ENCODE measurements at places on chromosomes 3 and 15. TPM values are rescaled to one million over a fixed set of nuclear protein-coding genes. Genes with fewer than 3 reads are reported as not detected.

Gene SLC15A2
- total RNA-seq: not detected

Gene SLC22A14
- not detected for total RNA-seq

Gene FILIP1L
- total RNA-seq: 31.5 TPM

Gene SIDT1
- not detected for total RNA-seq

Gene FOXL2NB
- not detected for total RNA-seq

Gene TM6SF1
- total RNA-seq: 1.7 TPM

Gene ACKR2
- total RNA-seq: not detected

Gene TAMM41
- 0.59 TPM for total RNA-seq

Gene CHRM5
- not detected for total RNA-seq

Gene EOMES
- not detected for total RNA-seq

GRCh38 chr15:63012444-63012843 is 30.1 kb upstream of the TPM1 start:
- DNase-seq: no peak

DNA sequence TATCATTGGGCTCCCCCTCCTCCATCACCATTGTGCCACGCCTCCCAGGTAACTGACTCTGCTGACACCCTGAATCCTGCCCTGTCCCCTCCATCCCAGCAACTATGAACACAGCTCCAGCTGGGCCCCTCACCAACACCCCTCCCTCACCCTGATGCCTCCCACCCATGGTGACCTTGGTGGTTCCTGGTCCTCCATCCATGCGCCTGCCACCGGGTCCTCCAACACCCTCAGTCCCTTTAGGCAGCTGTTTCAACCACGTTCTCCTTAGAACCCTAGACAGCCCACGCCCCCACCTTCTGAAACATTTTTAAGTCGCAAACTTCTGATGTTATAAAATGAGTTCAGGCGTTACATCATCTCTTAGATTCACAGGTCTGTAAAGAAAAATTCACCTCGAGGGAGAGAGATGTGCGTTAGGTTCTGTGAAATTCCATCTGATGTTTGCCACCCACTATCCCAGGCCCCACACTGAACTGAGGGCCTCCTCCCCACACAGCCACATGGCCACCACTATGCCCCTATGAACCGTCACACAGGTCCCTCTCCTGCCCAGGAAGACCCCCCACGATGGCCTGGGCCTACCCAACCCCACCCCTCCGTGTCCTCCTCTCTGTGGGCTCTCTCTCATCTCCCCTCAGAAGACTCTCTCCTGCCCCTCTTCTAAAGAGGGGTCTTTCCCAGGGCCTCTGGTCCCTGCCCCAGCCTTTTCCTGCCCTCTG is 29.8 kb downstream of the PCSK6 start:
- no peak for DNase-seq

DNA sequence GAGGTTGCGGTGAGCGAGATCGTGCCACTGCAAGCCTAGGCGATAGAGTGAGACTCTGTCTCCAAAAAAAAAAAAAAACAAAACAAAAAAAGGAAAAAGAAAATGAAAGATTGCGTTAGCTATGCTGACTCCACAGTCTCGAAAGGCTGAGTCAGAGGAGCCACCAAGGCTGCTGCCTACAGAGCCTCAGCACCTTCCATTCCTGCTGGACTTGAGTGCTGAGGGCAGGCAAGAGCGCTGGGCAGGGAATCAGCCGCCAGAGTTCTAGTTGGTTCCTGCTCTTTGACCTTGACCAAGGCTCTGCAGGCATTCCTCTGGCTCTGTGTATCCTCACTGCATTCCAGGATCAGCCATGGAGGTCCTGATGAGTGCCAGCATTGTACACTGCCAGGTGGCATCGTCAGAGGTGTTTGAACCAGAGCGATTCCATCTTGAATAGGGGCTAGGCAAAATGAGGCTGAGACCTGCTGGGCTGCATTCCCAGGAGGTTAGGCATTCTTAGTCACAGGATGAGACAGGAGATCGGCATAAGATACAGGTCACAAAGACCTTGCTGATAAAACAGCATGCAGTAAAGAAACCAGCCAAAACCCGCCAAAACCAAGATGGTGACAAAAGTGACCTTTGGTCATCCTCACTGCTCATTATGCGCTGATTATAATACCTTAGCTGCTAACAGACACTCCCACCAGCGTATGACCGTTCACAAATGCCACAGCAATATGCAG is 5.9 kb downstream of the MESP2 start:
- peak; percentile 53 for DNase-seq

DNA sequence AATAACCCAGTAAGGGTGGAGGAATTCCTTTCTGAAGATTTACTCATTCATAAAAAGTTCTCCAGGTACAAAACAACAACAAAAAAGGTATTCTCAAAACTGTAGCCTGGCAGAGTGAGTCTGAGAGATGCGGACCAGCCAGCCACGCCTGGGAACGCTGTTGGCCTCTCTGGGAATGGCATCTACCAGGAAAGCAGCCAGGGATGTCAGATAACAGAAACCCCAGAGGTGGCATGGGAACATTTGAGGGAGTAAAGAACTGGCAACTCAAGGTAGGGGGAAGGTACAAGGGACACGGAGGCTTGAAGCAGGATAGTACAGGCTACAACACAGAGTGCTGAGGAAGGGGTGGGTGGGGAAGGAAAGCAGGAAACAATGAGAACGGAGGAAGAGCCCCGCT is 7.1 kb upstream of the AP3S2 start:
- no peak for DNase-seq

DNA sequence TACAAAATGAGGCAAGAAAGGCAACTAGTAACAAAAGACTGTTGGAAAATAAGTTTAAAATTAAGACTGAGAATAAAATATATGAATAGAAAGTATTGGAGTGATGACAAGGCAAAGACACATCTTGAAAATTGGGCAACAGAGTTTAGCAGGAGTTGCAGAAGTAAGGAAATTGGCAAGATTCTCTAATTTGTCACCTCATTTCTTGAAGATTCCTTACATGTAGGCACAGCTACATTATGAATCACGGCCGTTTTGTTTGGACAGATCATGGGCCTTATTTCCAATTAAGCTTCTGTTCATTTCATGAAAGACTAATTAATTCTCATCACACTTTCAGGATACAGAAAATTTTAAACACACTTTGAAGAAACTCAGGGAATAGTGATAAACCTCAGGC is 170.1 kb downstream of the ROBO1 start:
- DNase-seq: no peak

GRCh38 chr15:66635006-66635405 is 67.0 kb upstream of the SMAD6 start:
- no peak for DNase-seq

DNA sequence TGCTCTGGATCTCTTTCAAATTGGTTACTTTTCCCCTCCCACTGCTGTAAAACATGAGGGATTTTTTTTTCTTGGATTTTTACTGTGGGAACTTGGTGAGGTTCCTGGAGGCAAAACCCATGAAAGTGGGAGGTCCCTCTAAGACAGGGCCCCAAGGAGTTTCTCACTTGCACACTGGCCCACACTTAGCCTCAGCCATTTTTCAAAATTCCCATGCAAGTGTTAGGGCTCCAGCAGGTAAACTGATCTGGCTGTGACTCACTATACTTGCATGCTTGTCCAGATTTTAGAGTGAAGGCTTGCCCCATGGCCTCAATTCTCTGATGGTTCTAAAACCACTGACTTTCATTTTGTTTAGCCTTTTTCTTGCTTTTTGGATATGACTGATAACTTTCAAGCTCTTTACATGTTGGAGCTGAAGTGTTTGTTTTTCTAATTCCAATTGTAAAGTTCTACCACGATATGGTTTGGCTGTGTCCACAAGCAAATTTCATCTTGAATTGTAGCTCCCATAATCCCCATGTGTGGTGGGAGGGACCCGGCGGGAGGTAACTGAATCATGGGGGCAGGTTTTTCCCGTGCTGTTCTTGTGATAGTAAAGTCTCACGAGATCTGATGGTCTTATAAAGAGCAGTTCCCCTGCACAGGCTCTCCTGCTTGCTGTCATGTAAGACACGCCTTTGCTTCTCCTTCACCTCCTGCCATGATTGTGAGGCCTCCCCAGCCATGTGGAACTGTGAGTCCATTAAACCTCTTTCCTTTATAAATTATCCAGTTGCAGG is 37.7 kb downstream of the MCCC1 start:
- DNase-seq: no peak

DNA sequence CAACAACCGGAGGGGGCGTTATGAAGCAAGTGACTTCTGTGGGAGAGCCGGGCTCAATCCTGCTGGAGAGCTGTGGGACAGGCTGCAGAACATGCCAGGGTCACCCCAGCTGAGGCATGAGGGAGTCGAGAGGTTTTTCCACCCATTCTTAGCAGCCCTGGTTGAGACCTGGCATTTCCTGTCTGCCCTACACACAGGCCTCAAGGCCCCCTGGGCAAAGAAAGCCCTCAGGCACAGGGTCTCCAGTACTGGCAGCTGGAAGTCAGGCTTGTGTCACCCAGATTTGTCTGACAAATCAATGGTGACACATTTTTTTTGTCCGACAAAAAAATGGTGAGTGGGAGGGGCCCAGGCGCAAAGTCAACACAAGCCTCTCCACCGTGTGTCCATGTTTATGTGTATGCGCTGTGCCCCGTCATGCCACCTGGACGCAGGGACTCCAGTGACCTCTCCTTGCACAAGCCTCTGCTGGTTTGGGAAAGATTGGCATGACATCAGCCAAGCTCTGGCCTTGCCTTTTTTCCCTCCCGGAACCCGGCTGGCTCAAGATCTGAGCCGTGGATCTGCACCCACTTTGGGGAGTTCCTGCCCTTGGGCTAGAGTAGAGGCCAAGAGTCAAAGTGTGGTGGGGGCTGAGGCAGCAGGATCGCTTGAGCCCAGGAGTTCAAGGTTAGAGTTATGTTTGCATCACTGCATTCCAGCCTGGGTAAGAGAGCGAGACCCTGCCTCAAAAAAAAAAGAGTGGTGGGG is 20.8 kb upstream of the ALAS1 start:
- no peak for DNase-seq

DNA sequence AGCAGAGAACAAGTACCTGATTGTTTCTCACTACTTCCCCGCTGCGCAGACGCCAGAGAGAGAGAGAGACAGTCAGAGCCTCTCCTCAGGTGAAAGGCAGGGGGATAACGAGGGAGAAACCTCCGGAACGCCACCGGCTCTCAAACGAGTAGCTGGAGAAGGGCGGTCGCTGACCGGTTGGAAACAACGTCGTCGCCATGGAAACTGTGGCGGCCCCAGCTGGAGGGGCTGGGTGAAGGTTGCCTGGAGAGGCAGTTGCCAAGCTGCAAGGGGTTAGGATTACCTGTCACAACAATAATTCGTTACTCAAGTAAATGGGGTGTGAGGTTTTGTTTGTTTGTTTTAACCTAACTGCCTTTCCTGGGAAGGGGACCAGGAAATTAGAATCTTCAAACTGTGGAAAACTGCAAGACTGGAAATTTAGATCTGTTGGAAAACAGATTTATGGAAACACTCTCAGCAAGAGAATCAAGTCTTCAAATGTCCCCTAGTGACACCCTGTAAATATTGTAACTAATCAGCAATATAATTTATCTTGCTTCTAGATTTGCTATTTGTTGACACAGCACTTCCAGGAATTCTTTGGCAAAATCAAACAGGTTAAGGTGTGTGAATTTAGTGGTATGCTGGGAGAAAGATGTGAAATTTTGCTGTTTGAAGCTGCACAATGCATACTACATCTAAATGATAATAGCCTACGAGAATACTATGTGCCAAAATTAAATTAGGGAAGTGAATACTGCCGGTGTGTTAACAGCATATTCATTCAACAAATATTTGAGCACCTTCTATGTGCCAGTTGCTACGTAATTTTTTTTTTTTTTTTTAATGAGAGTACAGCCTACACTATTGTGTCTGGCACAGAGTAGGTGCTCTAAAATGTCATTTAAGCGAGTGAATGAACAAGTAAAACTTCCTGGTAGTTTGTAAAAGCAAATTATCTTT is at the start of gene DNAH12:
Gene DNAH12, minus strand, starts transcription at position 164 of the 945 bp plus-strand sequence. CDS start 1,474 bp downstream, outside the sequence.
- DNase-seq: no peak

GRCh38 chr3:152314677-152315353 is 46.1 kb downstream of the MBNL1 start:
- DNase-seq: no peak

DNA sequence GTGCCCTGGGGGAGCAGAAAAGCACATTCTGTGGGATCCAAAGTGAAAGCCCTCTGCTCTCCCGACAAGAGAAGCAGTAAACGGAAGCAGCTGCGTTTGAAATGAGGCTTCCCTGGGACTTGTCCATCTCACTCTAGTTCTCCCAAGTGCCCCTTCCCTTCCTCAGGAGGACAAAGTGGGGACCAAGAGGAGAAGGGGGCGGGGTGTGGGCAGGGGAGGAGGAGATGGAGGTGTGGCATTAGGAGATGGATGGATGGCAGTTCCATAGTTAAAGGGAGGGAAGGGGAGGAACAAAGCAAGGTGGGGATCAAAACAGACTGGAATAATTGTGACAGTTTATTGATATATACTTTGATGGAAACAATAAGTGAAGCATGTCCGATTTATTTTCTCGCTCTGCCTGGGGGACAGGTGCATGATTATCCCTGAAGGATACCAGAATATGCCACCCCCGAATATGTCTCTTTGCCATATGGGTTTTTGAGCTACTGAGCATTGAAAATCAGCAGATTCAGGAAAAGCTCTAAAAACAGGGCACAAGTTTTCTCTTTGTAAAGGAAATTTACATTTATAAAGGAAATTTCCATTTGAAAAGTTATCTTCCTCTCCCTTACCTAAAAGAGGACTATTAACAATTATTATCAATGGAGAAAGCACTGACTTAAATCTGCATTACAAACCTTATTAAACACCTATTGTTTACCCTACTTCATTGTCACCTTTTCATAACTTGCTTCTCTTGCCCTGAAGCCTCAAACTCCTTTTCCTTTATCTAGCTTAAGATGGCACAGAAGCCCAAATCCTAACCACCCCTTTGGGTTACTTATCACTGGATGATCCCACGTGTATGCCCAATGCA is 58.9 kb upstream of the DAZL start:
- DNase-seq: no peak

GRCh38 chr15:62165104-62165792 is at the start of gene C2CD4B:
C2CD4B (minus strand) TSS chr15:62165285; CDS start chr15:62164984, 301 bp downstream.
- DNase-seq: peak; percentile 6

GRCh38 chr15:78077053-78077870 is at the start of gene TBC1D2B:
TBC1D2B (minus strand) TSS chr15:78077711; CDS start chr15:78077652, 59 bp downstream.
- DNase-seq: peak; percentile 68

GRCh38 chr3:3551981-3552380 is 247.2 kb upstream of the LRRN1 start:
- no peak for DNase-seq

GRCh38 chr15:53166684-53167201 is 376.6 kb upstream of the ONECUT1 start:
- DNase-seq: no peak

DNA sequence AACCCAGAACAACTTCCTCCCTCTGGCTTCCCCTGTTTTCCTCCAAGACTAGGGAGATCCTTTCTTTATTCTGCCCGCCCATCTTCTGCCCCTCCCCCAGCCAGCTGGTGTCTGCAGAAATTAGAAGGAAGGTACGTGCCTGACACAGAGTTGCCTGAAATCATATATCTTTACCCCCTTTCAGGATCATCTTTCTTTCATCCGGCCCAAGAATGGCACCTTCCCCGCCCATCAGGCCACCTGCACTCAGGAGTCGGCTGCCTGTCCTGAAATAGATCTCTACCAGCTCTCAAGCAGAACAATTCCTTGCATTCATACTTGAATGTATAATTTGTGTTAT is 133.7 kb downstream of the VGLL4 start:
- no peak for DNase-seq
